HL-60 (cell line): ENCODE measurements at places on chromosomes 6 and 20.

- DNase-seq, result no peak
Measured at GRCh38 chr6:62623846-62624532, 338.0 kb upstream of the KHDRBS2 start.

GRCh38 chr6:36594816-36595643 lies 868 bp downstream of the SRSF3 start:
- peak; percentile 25 for DNase-seq

DNA sequence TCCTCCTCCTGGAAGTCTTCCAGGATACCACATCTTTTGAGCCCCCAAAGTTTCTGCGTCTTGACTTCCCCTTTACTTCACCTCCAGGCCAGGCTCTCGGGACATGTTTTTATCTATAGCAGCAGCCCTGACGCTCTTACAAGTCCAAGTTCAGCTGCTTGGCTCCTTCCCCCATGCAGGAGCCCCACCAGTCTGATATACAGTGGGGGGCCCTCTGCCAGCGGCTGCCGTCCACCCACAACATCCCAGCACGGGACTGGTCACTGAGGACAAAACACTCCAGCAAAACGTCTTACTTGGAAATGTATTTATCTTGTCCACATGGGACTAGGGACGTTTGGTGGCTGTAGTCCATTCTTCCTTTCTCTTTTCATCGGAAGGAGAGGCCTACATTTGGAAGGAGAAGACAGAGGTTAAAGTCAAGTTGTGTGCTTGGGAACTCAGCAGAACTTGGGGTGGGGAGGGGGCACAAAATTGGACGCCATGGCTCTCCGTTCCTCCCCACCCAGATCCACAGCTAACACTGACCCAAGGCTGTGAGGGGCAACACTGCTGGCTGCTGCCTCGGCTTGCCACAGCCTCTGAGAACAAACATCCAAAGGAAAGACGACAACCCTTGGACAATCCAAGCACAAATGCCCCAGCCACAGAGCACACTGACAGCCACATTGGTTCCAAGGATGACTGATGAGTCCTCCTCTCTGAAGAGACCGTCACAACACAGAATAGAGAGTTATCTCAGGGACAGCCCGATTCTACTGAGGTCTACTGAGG lies 79.2 kb downstream of the PRND start:
- DNase-seq, result no peak

GRCh38 chr20:21291026-21291425 lies 12.1 kb upstream of the XRN2 start:
- DNase-seq, result no peak

GRCh38 chr20:17571153-17571527 lies 1.3 kb downstream of the DSTN start:
- no peak for DNase-seq

- no peak for DNase-seq
Measured at GRCh38 chr6:14635934-14636591, 518.5 kb downstream of the CD83 start.

DNA sequence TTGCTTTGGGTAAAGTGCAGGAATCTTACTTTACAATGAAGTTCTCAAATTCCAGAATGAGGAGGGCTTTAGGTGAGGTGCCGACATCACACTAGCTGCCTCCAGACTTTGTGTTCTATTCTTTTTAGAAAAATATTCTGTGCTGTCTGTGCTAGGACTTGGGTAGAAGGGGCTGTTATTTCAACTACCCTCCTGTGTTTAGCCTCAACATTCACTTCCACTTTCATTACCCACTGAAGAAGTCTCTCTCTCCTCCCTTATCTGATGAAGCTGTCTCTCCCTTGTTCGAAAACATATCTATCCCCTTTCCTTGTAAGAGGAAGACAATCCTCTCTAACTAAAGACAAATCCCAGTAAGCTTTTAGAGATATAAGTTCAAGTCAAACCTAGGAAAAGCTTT lies 25.0 kb upstream of the BRPF3 start:
- DNase-seq, result no peak

- DNase-seq, result no peak
Measured at GRCh38 chr6:16139556-16139955, 10.7 kb downstream of the MYLIP start.

- no peak for DNase-seq
Measured at GRCh38 chr6:53834132-53834531, 39.3 kb downstream of the LRRC1 start.

GRCh38 chr6:156102129-156102528 lies 646.5 kb upstream of the NOX3 start:
- DNase-seq, result no peak

DNA sequence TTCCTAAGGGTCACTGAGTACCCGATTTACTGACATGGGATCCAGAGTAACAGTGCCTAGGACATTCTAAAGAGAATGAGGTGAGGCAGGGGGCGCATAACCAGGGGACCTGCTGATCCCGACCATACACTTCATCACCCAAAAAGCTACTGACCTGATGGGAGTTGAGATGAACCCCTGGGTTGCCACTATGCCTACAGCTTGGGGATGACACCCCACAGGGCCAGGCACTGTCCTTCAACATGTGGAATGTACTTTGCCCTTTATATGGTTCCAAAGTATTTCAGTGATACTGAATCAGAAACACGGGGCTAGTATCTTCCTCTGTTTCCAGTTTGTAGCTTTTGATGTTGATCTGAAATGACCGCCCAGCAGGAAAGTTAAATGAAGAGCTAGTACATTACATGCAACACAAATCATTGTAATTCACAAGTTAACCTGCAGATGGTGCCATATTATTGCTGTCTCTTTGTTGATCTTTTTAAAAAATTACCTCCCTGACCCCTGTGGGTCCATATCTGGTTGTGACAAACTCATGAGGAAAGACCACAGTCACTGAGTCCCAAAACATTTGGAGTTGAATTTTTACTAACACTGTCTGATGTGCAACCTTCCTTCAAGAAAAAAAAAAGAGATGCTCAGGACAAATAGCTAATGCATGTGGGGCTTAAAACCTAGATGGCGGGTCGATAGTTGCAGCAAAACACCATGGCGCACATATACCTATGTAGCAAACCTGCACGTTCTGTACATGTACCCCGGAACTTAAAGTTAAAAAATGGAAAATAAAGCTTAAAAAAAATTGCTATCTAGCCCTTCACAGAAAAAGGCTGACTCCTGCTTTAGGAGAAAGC lies 42.7 kb upstream of the GCNT2 start:
- no peak for DNase-seq

- DNase-seq, result no peak
Measured at GRCh38 chr6:33279971-33280511, 3.1 kb downstream of the B3GALT4 start.

DNA sequence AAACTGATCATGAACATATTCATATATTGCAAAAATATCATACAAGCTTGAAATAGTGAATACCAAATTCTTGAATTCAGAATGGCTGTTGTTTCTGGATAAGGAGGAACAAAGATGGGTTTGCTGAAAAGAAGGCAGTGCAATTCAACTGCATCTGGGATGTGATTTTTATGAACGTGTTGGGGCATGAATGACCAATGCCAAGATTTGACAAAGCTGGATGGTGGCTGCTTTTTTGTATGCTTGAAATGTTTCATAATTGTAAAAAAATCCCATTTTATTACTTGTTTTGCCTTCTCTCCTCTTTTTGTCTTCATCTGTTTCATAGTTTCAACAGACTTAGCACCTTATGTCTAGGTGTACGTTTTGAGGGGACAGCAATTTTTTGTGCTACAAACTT lies 36.8 kb upstream of the BCAS1 start:
- no peak for DNase-seq

- no peak for DNase-seq
Measured at GRCh38 chr6:148272597-148272996, 70.0 kb upstream of the SASH1 start.

DNA sequence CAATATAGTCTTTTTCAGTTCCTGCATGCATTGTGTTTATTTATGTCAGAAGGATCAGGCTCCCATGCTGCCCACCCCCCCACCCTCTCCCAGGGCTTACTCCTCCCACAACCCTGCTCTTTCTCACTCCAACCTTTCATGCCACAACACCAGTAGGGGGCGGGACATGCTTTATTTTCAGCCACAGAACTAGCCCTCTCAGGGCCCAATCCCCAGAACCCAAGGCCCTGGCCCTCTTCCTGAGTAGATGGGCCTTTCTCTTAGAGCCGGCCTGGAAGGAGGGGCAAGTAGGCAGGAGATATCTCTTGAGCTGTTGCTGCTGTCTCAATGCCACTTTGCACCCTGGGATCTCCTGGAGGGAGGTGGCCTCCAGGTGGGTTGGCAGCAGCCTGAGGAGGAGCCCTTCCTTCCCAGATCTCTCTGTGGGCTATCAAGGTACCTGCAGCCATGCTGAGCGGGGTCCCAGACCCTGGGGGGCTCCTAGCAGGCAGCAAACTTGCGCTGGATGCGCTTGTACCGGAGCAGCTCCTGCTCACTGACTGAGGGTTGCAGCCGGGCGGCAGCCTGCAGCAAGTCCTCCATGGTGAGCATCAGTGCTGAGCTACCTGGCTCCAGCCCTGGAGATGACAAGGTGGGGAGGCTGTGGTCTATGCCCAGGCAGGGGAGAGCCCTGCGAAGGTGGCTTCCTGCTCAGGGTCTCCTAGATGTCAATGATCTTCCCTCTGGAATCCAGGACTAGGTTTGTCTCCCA lies 3.5 kb downstream of the GNMT start:
- peak; percentile 51 for DNase-seq

- peak; percentile 76 for DNase-seq
Measured at GRCh38 chr6:35259948-35260590, 534 bp downstream of the ZNF76 start.
